Neural crest cell (in vitro differentiated cells): ENCODE measurements at places on chromosomes 13 and 19.

DNA sequence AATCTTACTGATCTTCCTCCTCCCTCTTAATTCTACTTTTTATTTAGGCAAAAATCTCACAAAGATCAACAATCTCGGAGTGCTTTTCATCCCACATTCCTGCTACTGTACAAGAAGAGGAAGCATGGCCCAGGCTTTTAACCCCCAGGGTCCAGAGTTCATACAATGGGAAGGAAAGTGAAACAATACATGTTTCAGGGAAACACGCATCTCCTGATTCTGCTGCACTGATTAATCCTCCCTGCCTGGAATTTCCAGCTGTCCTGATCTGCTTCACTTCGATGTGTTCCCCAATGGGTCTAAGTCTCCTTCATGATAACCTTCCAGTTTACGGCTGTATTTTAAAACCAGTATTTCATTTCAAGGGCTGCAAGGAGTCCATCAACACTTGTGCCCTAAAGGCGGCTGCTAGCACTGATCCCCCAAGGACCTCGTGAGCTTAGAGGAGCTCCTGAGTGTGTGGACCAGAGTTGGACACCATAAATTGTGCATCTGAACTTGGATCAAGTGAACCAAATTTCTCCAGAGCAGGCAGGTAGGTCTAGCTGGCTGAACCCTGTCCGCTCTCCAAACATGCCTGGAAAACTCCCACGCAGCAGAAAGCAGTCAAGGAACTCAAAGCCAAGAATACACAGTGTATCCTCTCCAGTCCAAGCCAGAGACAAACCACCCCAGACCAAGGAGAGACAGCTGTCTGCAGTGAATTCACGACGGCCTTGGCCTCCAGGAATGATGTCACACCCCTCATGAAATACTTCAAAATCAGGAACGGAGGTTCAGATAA, 44.3 kb downstream of the COL4A1 start:
- DNase-seq: no peak

GRCh38 chr13:60538566-60538965, 141.5 kb downstream of the TDRD3 start:
- DNase-seq: no peak

GRCh38 chr13:77470986-77471385, 64.5 kb upstream of the SCEL start:
- DNase-seq: no peak

DNA sequence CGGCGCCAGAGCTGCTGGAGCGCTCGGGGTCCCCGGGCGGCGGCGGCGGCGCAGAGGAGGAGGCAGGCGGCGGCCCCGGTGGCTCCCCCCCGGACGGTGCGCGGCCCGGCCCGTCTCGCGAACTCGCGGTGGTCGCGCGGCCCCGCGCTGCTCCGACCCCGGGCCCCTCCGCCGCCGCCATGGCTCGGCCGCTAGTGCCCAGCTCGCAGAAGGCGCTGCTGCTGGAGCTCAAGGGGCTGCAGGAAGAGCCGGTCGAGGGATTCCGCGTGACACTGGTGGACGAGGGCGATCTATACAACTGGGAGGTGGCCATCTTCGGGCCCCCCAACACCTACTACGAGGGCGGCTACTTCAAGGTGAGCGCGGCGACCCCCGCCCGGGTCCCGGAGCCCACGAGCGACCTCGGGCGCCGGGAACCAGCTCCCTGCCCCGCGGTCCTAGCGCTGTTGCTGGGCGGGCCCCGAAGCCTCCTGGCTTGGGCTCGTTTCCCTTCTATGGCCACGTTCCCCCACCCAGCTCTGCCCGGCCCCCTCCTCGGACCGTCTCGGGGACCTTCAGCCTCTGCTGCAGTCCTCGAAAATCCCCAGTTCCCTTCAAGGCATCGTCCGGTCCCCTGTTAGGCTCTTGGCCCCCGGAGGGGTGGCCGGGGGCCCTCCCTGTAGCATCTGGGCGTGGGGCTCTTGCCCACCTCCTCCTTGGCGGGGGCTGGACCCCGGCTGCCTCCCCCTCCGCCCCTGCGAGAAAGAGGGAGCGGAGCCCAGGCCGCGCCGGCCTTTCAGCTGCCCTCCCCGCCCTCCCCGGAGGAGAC, at the start of gene CDC34:
Gene CDC34, plus strand, starts transcription at position 8 of the 808 bp plus-strand sequence. Its CDS starts 172 bp downstream, at position 180.
- no peak for DNase-seq

DNA sequence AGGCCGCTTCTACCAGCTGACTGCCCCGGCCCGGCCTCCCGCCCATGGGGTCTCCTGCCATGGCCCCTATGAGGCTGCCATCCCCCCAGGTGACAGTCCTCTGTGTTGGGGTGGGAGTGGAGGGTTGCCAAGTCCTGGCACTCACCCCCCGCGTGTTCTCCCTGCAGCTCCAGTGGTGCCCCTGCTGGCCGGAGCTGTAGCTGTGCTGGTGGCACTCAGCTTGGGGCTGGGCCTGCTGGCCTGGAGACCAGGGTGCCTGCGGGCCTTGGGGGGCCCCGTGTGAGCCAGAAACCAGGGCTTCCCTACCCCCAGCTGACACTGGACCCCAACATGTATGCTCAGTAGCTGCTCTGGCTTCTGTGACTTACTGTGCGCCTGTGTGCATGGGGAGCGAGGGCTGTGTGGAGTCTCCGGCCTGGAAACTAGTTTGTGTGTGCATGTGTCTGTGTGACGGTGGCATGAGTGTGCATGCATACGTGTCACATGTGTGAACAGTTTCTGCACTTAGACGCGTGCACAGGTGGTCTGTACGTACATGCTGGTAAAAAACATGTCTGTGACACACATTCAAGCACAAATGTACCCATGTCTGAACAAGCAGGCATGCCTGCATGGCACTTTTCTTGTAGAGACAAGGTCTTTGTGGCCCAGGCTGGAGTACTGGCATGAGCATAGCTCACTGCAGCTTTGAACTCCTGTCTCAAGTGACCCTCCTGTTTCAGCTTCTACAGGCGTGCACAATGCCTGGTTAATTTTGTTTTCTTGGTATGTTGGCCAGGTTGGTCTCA, 4.9 kb downstream of the ACP4 start:
- DNase-seq: no peak

DNA sequence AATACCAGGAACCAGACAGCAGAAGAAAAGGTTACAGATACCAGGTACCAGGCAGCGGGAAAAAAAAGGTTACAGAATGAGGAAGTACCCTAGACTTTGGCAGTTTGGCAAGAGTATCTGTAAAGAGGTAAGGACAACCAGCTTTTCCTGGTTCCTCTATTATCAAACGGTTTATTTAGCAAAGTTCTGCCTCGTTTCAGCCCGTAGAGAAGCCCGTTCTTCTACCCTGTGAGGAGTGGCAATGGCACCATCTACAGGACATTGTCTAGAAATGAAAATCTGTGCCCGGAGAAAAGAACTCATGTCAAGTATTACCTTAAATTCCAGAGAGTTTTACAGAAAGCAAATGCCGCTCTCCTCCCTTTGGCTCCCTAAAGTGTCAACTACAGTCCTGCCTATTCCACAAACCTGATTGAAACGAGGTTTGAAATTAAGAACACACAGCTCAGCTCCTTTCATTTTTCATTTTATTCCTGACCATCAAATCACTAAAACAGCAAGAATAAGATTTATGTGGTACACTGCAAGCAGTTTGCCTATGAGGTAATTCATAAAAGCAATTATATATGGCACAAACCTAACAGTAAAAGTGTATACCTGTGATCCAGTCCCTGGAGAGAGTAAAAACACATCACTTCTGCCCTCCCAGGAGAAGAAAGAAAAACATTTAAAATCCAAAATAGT, 226.3 kb downstream of the SLC7A1 start:
- DNase-seq: peak; percentile 9

DNA sequence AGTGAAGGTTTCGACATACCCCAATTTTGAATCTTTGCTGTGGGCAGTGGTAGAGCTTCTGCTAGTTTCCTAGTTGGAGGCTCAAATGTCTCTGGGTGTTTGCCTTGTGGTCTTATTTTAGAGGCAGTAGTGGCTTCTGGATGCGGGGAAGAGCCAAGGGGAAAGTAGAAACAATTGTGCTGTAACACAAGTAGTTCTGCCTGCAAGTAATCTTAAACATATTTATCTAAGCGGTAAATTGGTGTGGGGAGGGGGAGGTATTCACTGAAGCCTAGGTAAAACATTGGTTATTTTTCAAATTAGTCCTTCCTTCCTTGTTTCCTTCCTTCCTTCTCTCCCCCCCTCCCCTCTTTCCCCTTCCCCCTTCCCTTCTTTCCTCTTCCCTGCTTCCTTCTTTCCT, at the start of gene PCDH20:
Gene PCDH20, minus strand, starts transcription at position 101 of the 400 bp plus-strand sequence. CDS start 691 bp downstream, outside the sequence.
- no peak for DNase-seq

DNA sequence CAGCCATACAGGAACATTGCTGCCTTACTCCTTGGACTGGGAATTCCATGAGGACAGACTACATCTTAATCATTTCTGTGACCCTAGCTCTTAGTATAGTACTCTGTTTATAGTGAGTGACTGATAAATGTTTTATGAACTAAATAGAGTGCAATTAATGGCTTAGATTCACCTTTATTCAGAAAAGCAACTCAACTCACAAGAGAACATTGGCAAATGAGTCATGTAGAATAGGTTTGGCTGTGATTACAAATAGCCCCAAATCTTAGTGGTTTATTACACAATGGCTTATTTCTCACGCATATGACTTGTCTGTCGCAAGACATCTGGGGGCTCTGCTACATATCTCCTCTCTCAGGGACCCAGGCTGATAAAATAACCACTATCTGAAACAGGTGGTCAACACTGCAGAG, 121.6 kb upstream of the KL start:
- DNase-seq: no peak

GRCh38 chr13:25844559-25845434, 207.0 kb downstream of the SHISA2 start:
- no peak for DNase-seq

GRCh38 chr13:27665333-27665732, 43.6 kb downstream of the POLR1D start:
- no peak for DNase-seq

GRCh38 chr13:60111691-60112090, 52.0 kb downstream of the DIAPH3 start:
- no peak for DNase-seq

DNA sequence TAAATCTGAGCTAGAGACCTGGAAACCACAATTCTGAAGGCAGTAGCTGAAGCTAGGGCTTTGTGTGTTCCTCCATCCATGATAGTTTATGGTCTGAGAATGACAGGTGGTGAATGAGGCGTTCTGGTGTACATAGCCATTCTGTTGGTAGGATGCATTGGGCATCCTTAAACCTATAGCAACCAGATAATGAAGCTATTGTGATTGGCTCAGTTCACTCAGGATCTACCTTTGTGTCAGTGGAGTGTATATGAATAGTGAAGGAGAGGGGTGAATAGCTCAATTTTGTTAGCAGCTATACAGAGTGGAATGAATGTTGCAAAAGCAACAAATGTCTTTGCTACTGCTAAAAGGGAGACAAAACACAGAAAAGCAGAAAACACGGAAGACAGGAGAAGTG, 80.0 kb upstream of the PCDH20 start:
- no peak for DNase-seq

- DNase-seq: no peak
These were observed 2.7 kb upstream of the GATAD2A start for GRCh38 chr19:19402656-19403372.
